ENCODE measurements at places on chromosomes 2 and 18. TPM values are rescaled to one million over a fixed set of nuclear protein-coding genes. Genes with fewer than 3 reads are reported as not detected.

Gene CRACDL
- 10.6 TPM for total RNA-seq

Gene ZNF512
- 39.2 TPM for total RNA-seq

- no peak overlapping the region for H3K4me3 ChIP-seq
- no peak for DNase-seq
- no peaks in the 10 kb centered on the region for H3K36me3 ChIP-seq
- H3K4me1 ChIP-seq, result no peaks in the 10 kb centered on the region
- H3K27ac ChIP-seq, result no peak overlapping the region
Measured at GRCh38 chr18:71798986-71799673, 745.0 kb downstream of the CBLN2 start.

GRCh38 chr2:126802774-126803433 is 95.8 kb upstream of the TEX51 start:
- DNase-seq, result no peak
- H3K36me3 ChIP-seq, result no peaks in the 10 kb centered on the region
- no peaks in the 10 kb centered on the region for H3K4me1 ChIP-seq
- no peak overlapping the region for H3K4me3 ChIP-seq
- no peak overlapping the region for H3K27ac ChIP-seq

DNA sequence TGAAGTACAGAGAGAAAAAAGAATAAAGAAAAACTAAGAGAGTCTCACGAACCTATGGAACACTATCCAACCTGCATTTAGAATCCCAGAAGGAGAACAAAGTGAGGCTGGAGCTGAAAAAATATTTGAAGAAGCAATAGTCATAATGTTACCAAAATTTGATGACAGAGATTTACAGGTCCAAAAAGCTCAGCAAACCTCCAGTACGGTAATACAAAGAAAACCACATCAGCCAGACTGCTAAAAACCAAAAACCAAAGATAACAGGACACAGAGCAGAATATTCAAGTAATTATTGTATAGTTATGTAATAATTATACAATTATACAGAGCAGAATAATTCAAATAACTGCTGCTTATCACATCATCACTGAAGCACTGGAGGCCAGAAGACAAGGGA is 23.7 kb downstream of the ATL2 start:
- peaks cover 4% of the 10 kb centered on the region for H3K36me3 ChIP-seq
- peaks cover 9% of the 10 kb centered on the region for H3K4me1 ChIP-seq
- DNase-seq, result no peak
- no peaks in the 10 kb centered on the region for H3K27me3 ChIP-seq
- H3K27ac ChIP-seq, result no peak overlapping the region
- no peak overlapping the region for H3K4me3 ChIP-seq
